ENCODE measurements at places on chromosomes 12 and 14.

DNA sequence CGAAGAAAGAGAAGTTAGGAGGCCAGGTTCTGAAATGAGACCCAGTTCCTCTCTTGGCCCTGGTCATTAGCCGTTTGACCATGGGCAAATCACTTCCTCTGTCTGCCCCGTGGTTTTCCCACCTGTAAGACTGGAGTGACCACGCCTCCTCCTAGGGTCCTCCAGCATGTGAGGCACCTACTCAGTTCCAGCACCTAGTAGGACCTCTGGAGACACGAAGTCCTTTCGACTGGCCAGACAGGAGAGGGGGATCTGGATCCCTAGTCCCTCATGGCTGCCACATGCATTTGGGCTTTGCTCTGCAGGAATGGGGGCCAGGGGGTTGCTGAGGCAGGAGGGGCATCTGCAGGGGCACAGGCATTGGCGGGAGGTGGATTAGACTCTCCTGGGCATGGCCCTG is 16.3 kb downstream of the TRPV4 start:
- no peak for DNase-seq

- no peak for DNase-seq
These were observed 148.3 kb downstream of the PTCSC3 start for GRCh38 chr14:36028218-36028617.

- no peak for DNase-seq
These were observed 85.1 kb upstream of the ATF1 start for GRCh38 chr12:50678650-50679365.

DNA sequence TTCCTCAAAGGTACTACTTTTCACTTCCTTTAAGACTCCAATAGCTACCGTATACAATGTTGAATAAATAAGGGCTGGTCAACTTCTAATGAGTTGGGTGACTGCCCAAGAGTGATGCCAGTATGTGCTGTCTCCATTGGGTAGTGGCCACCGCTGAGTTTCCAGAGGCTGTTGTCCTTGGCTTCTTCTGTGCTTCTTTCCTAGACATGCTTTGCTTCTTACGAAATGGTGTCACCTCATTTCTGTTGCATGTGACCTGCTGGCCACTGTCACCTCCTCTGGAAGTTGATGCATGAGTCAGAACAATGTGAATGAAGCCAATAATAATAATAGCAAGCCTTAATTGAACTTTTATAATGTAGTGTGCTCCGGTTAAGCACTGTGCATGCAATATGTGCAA is 7.5 kb upstream of the NID2 start:
- no peak for DNase-seq

DNA sequence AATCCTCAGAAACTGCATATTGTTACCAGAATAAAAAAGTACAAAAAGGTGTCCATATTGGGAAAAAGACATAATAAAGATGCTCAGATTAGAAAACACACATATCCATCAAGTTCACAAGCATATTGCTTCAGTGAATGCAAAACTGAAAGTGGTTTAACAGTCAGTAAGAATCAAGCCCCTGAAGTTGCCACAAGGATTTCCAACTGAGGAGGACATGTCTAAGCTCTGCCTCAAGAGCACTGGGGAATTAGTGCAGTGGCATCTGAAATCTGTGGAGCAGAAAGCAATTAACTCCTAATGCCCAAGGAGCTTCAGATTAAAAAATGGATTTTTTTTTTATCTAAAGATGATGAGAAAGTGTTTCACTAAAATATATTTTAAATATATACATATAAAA is 113.2 kb downstream of the DENND5B start:
- DNase-seq: no peak

DNA sequence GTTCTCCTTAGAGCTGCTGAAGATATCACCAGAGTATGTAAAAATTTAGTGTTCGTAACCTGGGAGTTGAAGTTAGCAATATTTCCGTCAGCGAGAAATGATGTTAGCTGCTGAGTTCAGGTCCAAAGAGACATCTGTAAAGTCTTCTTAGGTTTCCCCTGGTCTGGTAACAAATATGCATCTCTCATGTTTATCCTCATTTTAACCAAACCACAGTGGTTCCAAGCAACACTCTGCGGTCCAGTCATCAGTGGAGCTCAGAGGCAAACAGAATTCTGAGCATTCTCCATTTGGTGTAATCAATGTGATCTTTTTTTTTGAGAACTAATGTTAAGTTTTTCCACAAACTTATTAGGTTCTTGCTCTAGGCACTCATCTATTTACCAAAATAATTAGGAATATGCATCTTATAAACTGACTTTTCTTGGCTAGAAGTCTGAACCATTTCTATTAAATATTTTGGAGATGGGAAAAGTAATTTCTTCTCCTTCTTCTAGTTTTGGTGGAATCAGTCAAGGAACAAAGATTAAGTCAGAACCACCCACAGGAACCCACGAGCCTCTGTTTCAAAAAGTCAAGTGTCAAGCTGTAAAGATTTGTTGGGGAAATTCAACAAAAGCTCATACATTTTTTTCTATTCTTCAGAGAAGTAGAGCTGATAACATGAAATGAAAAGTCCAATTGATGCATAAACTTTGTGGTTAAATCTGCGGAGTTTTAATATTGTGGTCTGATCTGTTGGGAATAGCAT is 64.7 kb downstream of the IFNG start:
- DNase-seq: no peak

DNA sequence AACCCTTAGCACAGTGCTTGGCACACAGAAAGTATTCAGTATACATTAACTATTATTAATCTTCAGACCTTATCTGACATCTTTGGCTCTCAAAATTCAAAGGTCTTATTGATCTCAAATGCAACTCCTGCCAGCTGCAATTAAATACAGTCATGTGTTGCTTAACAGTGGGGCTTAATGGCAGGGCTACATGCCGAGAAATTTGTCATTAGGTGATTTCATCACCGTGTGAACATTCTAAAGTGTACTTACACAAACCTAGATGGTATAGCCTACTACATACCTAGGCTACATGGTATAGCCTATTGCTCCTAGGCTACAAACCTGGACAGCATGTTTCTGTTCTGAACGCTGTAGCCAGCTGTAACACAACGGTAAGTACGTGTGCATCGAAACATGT is 156.3 kb upstream of the TMCC3 start:
- no peak for DNase-seq

DNA sequence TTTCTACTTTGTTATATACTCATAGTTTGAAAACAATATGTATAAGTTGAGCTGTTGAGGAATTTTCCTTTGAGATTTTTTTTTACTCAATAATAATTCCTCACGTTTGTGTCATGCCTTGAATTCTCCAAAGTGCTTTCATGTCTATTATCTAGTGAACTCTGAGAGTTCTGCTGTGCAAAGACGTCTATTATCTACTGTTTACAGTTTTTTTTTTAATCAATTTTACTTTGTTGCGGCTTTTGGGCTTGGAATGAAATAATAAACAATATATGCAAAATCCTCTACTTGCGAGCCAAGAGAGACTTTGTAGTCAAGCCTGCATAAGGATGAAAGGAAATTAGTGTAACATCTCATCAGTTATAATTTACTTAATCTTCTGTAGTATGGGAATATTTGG is 107.2 kb upstream of the FRMD6 start:
- no peak for DNase-seq

GRCh38 chr14:49880267-49881064 is 12.4 kb upstream of the ARF6 start:
- no peak for DNase-seq

- no peak for DNase-seq
These were observed 5.5 kb downstream of the ITGA5 start for GRCh38 chr12:54413284-54414190.

GRCh38 chr14:89232265-89233070 is 184.6 kb downstream of the FOXN3 start:
- DNase-seq: no peak

DNA sequence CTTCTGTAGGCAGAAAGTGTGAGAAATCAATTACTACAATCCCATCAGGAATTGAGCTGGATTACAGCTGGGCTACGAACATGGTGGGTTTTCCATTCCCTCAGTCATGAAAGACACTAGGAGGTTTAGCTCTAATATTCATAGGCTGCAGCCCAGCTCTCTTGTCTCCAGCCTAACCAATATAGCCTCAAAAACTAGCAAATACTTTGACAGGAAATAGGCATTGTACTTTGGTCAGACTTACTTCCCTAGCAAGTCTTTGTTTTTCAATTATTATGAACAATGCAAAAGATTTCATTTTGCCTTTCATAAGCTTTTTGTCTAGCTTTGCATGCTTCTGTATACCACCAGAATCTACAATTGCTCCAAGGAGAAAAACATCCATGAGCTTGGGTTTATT is 296.2 kb downstream of the GPHN start:
- no peak for DNase-seq

DNA sequence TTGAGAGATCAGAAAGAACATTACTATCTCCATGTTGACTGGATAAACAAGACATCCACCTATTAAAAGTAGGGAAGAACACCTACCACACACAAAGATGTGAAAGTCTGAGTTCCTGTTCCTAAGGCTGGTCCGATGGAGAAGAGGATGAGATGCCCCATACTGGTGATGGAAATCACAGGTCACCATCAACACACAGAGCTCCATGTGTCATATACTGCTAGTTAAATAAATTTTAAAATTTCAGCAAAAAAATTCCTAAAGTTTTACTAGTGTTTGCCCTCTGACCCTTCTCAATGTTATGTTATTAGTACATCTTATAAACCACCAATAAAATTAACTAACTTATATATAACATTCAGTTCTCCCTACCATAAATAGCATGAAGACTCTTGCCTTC is 59.1 kb downstream of the KCNA5 start:
- no peak for DNase-seq

GRCh38 chr14:96863327-96863985 is 66.3 kb downstream of the VRK1 start:
- DNase-seq: peak; percentile 40

DNA sequence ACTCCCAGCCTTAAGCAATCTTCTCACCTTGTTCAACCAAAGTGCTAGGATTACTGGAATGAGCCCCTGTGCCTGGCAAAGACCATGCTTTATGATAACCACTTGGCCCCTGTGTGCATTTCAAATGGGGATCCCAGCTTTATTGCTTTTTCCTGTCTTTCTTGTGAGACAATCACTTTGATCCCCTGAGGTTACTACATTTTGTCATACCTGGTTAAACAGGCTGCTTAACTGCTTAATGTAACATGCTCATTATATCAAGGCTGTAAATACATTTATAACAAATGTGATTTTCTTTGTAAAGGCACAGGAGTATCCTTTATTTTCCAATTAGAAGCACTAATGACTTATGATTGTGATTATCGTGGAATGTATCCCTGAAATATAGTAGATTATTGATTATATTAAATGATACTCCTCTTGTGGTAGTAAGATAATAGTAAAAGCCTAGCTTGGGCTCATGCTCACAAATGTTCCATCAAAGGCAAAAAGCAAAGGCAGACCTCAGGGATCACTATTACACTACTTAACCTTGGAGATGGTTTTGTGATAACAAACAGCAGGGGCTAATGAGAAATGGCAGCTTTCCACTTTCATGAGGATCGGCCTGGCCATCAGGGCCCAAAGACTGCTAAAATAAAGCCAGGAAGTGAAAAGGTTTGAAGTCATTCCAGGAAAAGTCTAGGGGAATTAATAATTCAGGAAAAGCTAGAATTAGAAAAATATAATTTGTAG is 290.8 kb upstream of the MDGA2 start:
- no peak for DNase-seq

DNA sequence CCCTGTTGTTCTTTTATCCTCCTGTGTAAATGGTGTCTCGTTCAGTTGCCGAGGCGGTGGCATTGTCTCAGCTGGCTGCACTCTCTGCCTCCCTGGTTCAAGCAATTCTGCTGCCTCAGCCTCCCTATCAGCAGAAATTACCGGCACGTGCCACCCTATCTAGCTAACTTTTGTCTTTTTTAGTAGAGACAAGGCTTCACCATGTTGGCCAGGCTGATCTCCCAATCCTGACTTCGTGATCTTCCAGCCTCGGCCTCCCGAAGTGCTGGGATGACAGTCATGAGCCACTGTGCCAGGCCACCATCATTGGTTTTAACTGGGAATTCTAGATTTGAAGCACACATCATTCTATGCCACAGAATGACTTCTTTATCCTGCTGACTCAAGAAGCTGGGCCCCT is 175.3 kb upstream of the ALG10B start:
- no peak for DNase-seq

DNA sequence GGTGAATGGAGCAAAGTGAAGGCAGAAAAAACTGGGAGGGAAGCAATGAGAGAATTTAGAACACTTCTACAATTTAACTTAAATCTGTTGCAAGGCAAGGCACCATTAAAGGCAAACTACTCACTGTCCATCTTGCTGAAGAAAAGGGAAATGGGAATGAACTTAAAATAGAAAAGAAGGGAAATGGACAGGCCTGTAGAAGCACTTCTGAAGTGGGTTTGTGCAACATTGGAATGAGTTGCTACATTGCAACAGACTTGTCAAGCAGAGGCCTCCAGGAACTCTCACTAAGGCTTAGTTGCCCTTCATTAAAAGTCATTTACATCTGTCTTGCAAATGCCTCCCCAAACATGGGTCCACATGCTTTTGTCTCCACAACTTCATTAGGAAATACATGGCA is 13.7 kb upstream of the OR10AD1 start:
- DNase-seq: no peak

DNA sequence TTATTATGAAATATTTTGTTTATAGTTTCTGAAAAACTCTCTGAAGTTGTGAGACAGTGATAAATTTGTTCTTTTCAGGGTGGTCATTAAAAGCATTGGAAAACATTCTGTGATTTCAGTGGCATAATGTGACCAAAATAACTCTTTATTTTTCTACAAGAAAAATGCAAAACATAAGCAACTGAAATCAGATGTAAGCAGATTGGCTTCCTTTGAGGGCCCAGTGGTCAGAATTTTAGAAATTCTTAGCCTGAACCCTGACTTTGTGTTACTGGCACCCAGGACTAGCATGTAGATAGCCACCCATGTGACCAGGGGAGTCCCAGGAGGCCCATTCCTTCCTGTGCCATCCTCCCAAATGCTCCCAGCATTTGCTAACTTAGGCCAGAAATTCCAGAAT is 145.6 kb upstream of the SLC38A2 start:
- no peak for DNase-seq

DNA sequence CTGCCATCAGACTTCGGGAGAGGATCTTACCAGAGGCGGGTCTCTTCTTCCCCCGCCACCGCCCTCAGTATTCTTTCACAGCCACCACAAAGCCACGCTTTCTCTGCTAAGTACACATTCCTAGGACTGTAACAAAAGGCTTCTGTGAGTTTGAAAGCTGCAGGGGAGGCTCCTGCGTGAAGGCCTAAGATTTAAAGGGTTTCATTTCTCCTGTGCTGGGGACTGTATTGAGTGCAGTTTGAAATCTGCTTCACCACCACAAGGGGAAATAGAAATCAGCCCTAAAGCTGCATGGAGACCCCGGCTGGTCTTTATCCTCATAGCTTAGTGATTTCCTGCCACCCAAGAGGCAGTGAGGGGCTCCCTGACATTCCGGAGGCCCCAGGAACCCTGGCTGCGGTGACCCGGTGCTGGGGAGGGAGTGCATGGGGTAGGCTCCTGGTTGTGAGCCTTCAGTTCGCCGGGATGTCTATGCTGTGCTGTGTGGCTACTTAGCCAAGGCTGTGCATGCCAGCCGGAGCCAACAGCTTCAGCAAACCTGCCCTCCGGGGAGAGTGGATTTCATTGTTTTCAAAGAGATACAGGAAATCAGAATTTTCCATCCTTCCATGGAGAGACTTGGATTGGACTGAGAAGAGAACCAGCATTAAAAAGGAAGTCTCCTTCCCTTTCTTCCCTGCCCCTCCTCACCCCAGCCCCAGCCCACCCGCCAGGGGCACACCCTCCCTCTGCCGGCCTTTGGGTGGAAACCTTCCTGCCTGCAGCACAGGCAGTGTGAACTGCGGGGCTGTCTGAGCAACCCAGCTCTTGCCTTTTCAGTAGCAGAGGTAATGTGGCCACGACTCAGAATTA is 163.3 kb downstream of the ETV6 start:
- DNase-seq: peak; percentile 12

Data from NCI-H1092 (cell line).